SW480 (cell line): ENCODE measurements at places on chromosomes 13 and 19.

DNA sequence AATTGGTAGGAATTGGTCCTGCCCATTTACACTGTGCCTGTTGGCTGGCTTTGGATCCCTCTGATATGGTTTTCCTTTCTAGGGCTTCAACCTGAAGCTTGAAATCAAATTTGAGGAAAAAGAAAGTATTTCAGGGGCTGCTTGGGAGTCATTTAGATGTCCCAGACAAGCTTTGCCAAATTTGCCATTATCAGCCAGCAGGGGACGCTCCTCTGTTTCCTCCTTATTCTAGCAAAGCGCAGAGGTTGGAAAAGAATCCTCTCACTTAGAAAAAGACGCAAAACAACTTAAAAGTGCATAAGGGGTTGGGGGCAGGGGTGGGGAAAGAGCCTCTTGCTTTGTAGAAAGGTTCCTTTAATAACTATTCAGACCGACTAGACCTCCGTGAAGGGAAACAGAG, 1211.1 kb upstream of the PCDH20 start:
- DNase-seq = no peak

- no peak for DNase-seq
Measured at GRCh38 chr13:46592385-46592784, 39.4 kb downstream of the LRCH1 start.

DNA sequence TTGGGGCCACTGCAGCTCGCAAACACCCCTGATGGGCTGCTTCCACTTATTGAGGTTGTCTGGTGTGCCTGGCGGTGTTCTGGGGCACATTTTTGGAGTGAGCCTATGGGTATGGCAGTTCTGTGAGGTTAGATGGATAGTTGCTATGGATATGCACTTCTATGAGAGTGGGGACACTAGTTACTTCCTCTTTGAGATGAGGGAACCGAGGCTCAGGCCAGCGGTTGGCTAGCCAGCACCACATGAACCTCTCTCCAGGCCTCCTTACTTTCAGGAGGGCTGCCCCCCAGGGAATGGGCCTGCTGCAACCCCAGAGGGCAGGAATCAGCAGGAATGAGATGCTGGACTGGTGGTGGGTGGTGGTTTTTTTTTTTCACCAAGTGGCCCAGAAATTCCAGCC, 13.5 kb upstream of the PRR19 start:
- no peak for DNase-seq

GRCh38 chr13:102677122-102677521, 17.7 kb downstream of the METTL21C start:
- no peak for DNase-seq

GRCh38 chr13:28679628-28680027, 20.7 kb downstream of the POMP start:
- peak; percentile 50 for DNase-seq

- no peak for DNase-seq
Measured at GRCh38 chr13:31334994-31335557, 135.3 kb downstream of the B3GLCT start.

- DNase-seq = peak; percentile 82
Measured at GRCh38 chr19:31066385-31066784, 282.9 kb downstream of the TSHZ3 start.
